IPS DF 19.7 (cell line): ENCODE measurements at places on chromosomes 12 and 14.

GRCh38 chr12:132998741-132999140 is 12.6 kb downstream of the ZNF26 start:
- DNase-seq, result no peak

GRCh38 chr14:51960866-51961265 is 28.5 kb upstream of the RTRAF start:
- DNase-seq, result no peak

DNA sequence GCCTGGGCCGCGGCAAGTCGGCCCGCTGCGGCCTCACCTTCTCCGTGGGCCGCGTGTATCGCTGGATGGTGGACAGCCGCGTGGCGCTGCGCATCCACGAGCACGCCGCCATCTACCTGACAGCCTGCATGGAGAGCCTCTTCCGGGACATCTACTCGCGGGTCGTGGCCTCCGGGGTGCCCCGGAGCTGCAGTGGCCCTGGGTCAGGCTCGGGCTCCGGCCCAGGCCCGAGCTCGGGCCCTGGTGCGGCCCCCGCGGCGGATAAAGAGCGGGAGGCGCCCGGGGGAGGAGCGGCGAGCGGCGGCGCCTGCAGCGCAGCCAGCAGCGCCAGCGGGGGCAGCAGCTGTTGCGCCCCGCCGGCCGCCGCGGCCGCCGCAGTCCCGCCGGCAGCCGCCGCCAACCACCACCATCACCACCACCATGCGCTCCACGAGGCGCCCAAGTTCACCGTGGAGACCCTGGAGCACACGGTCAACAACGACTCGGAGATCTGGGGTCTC is 226.2 kb upstream of the CRY1 start:
- DNase-seq, result no peak

DNA sequence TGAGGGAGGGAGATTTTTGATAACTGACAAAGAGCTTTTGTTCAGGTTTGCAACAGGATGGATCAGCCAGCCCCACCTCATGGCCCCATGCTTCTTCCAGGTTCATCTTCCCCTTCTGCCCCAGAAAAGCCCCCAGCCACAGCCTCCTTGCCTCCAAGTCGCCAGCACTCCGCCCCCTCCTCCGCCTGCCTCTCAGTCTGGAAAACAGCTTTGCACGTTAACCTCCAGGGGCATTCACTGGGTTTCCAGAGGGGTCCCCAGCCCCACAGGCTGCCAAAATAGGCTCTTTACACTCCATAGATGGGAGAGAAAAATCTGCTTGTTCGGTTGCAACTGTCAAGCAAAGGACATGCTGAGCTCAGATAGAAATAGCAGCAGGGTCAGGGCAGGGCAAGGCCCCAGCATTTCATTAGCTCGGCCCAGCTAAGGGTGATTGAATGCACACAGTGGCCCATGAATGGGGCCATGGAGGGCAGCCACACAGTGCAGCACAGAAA is 253.6 kb downstream of the ZFP36L1 start:
- DNase-seq, result no peak

GRCh38 chr12:107467716-107468115 is 217.9 kb upstream of the PWP1 start:
- no peak for DNase-seq

- no peak for DNase-seq
Observed at GRCh38 chr14:89681086-89682018, 264.3 kb upstream of the FOXN3 start.

DNA sequence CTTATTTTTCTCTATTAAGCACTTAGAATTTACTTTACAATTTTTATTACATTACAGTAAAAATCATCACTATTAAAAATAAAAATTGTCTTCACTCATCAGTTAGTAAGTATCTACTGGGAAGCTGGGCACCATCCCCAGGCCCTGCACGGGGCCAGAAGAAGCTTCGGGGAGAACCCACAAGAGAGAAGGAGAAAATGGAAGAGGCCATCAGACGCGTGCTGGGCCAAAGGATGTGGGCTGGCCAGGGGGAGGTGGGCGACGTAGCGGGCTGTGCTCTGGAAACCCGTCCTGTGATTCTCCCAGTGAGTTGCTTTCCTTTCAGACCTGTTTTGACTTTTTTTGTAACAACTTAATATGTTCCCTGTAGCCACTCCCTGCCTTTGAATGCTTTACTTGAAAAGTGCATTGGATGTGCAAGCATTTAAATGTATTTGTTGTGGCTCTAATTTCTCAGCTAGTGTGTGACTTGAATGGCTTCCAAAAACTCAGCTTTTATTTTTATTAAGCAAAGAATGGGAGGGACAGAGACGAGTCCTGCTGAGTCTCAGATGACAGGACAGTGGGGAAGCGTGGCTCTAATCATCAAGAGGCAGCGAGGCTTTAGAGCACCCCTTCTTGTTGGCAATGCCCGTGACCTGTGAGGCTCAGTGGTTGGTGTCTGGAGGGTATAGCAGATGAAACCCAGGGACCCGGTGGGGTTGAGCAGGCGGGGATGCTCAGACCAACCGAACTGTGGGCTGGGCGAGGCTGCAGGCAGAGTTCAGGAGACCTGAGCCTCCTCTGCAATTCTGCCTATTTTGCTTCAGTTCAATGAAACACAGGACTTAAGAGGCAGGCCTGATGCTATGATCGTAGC is 38.8 kb downstream of the SYNE3 start:
- no peak for DNase-seq

- DNase-seq, result no peak
Observed at GRCh38 chr12:121227294-121227693, 17.4 kb downstream of the P2RX4 start.

GRCh38 chr12:121578230-121579189 is 2.3 kb downstream of the KDM2B start:
- DNase-seq, result no peak

- no peak for DNase-seq
Observed at GRCh38 chr14:101449114-101449513, 112.2 kb upstream of the DIO3 start.

DNA sequence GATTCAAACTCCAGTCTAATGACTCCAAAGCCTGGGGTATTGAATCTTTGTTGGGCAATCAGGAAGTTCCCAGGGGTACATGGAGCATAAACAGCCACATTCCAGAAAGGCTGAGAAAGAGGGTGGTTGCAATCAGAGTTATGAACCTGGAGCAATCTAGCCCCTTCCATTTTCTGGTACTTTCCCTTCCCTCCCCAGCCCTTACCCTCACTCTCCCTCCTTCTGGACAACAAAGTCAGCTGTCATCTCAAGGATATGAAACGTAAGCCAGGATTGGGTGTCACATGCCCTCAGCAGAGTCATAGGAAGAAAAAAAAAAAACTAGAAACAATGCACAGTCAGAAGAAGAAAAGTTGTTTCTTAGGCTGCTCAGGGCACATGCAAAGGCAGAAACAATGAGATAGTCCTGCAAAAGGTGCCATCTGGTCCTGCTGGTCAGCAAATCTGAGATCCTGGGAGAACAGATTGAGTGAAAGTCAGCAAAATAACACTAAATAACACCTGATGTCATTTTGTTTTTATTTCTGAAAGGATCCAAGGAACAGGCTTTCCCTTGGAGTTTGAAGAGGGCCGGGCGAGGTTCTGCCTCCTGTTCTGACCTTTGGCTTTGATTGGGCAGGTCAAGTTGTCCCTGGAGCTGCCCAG is 27.1 kb downstream of the TMEM229B start:
- no peak for DNase-seq

DNA sequence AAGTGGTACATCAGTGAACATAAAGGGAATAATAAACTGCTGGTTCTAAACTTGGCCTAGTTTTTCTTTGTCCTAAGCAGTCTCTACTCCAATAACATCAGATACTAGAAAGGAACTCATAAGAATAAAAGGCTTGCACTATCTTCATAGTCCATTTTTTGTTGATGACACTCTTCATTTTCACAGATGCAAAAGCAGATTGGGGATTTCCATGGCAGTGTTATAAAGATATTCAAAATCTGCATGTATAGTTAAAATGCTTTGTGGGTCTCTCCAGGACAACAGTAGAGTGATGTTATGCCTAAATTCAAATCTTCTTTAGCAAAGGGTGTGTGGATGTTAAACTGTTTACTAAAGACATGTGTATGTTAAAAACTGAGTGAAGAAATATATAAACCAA is 745.8 kb downstream of the TRHDE start:
- no peak for DNase-seq

DNA sequence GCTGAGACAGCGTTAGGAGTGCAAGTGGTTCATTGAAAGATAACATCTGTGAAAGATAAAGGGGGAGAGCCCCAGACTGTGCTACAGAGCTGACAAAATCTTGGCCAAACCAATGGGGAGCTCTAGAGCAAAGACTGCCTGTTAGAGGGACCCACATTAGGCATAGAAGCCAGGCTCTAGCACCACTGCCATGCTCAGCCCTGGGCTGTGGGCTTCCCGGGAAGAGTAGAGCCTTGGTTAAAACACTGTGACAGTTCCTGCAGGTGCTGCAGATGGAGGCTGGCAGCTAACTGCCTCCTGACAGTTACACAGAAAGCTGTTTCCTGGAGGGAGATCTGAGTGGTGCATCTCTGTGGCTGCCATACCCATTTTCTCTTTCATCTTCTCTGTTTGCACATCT is 23.0 kb downstream of the TSHR start:
- DNase-seq, result no peak

DNA sequence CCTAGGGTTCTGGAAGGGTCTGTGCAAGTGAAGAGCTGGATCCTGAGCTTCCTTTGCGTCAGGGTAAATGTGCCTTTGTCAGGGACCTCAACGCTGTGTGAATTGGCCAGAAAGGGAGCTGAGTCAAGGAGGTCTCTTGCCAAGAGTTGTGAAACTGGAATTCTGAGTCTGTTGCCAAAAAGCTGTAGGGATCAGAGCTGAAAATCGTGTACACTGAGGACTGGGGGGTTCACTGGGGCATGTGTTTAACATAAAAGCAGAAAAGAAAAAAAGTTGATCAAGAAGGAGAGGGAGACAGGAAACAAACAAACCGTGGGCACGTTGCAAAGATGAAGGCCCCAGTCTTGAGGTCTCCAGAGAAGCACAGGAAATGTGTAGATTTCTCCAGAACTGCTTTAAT is 1081.5 kb downstream of the VRK1 start:
- no peak for DNase-seq

GRCh38 chr12:114692186-114693058 is 8.4 kb upstream of the TBX3 start:
- no peak for DNase-seq

DNA sequence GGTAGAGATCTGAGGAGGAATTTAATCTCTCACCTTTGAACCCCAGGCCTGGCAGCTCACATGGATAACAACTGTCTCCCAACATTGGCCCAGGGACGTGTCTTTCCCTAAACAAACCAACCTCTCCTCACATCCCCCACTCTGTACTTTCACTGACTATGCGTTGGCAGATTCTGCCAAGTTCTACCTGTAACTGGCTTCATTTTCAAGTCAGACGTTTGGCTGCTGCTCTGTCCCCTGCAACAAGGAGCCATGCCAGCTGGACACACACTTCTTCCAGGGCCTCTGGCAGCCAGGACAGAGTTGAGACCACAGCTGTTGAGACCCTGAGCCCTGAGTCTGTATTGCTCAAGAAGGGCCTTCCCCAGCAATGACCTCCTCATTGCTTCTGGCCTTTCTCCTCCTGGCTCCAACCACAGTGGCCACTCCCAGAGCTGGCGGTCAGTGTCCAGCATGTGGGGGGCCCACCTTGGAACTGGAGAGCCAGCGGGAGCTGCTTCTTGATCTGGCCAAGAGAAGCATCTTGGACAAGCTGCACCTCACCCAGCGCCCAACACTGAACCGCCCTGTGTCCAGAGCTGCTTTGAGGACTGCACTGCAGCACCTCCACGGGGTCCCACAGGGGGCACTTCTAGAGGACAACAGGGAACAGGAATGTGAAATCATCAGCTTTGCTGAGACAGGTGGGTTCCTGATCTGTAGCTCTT is at the start of gene INHBC:
Gene INHBC, plus strand, starts transcription at position 268 of the 707 bp plus-strand sequence. Its CDS starts 103 bp downstream, at position 371.
- no peak for DNase-seq

DNA sequence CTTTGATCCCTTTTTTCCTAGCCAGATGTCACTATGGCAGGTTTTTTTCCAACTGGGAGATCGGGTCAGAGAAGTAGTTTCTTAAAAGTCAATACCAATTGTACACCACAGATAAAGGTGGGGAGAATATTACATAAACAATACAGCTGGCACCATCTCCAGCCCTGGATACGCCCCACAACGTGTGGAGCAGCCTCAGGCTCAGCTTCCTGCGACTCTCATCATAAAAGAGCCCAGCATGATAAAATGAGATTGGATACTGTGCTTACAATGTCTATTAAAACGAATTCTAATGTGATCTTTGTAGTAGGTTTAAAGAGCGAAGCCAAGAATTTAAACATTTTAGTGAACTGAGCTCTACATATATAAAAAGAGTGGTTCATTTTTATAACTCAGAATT is 21.5 kb downstream of the EFCAB11 start:
- no peak for DNase-seq

GRCh38 chr14:29168149-29168548 is 401.6 kb downstream of the FOXG1 start:
- DNase-seq, result no peak

GRCh38 chr12:79331870-79332269 is 358.9 kb downstream of the PAWR start:
- no peak for DNase-seq

GRCh38 chr12:14256555-14257169 is 108.8 kb upstream of the ATF7IP start:
- no peak for DNase-seq

DNA sequence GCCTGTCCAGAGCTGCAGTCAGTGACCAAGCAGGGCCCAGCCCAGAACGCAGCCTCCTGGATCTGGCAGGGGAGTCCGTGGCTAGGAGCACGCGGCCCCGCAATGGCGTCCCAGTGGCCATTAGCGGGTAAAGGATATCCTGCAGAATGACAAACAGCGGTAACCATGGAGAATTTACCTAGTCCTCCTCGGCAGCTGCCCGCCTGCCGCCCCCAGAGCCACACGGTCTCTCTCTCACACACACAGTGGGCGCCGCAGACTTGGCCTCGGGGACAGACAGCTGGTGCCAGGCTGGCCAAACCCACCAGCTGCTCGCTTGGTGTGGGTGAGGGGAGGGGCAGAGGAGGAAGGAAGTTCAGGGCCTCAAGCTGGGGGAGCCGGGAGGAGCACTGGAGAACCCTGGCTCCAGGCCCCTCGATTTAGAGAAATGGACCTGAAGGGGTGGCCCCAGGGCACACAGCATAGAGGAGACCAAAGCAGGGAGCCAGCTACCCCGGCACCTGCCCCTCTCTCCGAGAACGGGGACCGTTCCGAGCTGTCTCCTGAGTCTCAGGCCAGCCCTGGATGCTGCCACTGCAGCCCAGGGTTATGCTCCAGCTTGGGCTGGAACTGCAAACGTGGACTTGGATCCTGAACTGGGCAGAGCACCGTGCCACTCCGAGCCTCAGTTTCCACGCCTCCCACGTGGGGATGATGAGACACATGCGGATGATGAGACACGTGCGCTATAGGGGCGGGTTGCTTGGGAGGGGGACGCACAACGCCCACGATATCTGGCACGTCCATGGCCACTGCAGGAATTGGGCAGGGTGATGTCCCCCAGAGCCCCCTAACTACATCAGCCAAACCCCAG is 3.4 kb downstream of the CDK2AP1 start:
- no peak for DNase-seq
